H9 (cell line): ENCODE measurements at places on chromosomes 11 and 22. TPM values are rescaled to one million over a fixed set of nuclear protein-coding genes. Genes with fewer than 3 reads are reported as not detected.
A peak's percentile ranks its signal among the peaks of the same experiment; 100 is the strongest.

GRCh38 chr11:45379162-45379863 is 93.2 kb upstream of the SYT13 start:
- DNase-seq, result no peak

DDTL gene
- total RNA-seq, result not detected in 2 replicates

GRCh38 chr22:48785792-48786678 is 1041.6 kb downstream of the BRD1 start:
- no peak for DNase-seq

OR5P2 gene
- not detected in 2 replicates for total RNA-seq

GSTT2B gene
- 4.5 and 4.7 TPM in 2 replicates for total RNA-seq

- no peak for DNase-seq
Observed at GRCh38 chr11:66649903-66650302, 11.4 kb downstream of the RBM4 start.

PLEKHB1 gene
- 34.0 and 37.1 TPM in 2 replicates for total RNA-seq

- DNase-seq, result peak; percentile 66
Observed at GRCh38 chr22:36770513-36771231, 5.2 kb downstream of the IFT27 start.

CRYAB gene
- 1.1 TPM in 1 of 2 replicates, not detected in the other for total RNA-seq

- no peak for DNase-seq
Observed at GRCh38 chr11:67027483-67027930, 4.6 kb downstream of the SYT12 start.

DNA sequence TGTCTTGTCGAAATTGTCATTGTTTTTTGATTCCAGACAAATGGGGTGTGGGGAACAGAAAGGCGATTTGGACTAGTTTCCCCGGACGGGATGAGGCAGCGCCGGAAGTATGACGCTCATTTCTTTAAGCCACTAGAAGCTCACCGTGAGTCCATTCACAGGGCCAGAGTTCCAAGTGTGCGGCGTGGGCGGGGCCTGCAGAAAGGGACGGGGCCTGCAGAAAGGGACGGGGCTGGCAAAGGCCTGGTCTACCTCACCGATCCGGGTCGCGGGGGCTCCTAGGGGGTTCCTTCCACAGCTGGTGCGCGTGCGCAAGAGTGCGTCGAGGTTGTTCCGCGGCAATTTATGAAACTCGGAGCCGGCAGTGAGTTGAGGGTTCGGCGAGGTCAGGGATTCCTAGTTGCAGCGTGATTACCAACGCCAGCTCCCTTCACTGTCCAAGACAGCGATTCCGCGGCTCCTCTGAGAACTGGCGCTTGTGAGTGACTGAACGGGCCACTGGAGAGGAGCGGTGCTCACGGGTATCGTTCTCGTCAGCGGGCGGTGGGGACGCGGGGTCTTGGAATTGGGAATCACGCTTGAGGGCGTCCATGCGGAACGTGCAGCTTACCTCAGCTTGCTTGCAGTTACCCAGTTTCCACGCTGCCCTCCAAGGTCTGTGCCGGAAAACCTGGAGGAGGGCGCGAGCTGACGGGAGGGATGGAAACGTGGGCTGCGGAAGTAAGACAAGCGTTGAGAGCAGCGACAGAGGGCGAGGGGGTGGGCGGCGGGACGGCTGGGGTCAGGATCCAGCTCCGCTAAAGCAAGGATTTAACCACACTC is at the start of gene ZNF215:
ZNF215 (plus strand) TSS at position 219 of the 822 bp plus-strand sequence. CDS start 5,847 bp downstream, outside the sequence.
- DNase-seq, result peak; percentile 97

- DNase-seq, result no peak
Observed at GRCh38 chr11:73334384-73335203, 26.5 kb downstream of the ARHGEF17 start.

DNA sequence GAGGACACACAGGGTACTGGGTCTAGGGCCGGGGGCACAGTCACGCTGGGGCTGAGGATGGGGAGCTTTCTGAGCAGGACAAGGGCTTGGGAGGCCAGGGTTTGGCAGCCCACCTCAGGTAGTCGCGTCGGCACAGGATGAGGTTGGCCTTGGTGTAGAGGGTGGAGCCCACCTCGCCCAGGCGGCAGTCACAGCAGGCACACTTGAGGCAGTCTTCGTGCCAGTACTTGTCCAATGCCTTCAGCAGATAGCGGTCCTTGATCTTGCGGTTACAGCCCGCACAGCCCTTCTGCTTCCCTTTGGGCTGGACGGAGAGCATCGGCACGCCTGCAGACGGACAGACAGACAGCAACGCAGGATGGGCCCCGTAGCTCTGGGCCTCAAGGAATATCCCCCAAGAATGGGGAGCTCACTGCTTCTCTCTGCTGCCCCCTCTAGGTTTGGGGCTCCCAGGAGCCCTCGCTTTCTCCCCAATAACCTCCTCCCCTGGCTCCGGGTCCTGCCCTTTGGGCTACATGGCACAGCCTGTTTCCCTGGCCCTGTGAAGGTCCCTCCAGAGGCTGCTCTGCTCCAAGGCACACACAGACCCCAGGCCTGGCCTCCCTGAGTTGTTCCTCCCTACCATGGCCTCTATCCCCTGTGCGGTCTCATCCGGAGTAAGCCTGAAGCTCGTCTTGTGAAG is 33.4 kb downstream of the LMO1 start:
- no peak for DNase-seq

- no peak for DNase-seq
Observed at GRCh38 chr11:92357344-92357743, 132.7 kb downstream of the FAT3 start.

- DNase-seq, result no peak
Observed at GRCh38 chr11:92129811-92130210, 94.8 kb upstream of the FAT3 start.

FHIP1B gene
- total RNA-seq, result 27.4 and 28.5 TPM in 2 replicates
